CD4-positive, alpha-beta T cell treated with Interleukin-4 for 1 hour (primary cell): ENCODE measurements at places on chromosomes 12 and 14.
A peak's percentile ranks its signal among the peaks of the same experiment; 100 is the strongest.

- no peak for DNase-seq
Measured at GRCh38 chr12:132921685-132922084, 34.3 kb upstream of the CHFR start.

DNA sequence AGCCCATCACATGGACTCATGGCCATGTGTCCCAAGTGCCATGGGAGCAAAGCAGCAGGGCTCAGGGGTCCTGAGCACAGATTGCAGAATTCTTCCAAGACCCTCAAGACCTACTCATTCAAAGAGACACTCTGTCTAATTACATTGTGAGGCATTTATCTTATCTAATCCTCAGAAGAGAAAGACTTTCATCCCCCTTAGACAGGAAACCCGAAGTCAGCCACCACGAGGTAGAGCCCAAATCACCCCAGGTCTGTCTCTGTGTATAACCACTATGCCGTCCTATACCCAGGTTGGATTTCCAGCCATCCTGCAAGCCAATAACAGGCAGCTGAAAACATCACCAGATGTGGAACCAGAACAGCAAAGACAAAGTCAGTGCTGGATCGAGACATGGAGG lies 8.9 kb upstream of the BCL11B start:
- DNase-seq = no peak

- no peak for DNase-seq
Measured at GRCh38 chr14:95061317-95062093, 95.8 kb downstream of the DICER1 start.

- peak; percentile 34 for DNase-seq
Measured at GRCh38 chr12:26298785-26299621, 103.6 kb downstream of the SSPN start.

GRCh38 chr14:81313200-81313599 lies 86.9 kb downstream of the STON2 start:
- no peak for DNase-seq

DNA sequence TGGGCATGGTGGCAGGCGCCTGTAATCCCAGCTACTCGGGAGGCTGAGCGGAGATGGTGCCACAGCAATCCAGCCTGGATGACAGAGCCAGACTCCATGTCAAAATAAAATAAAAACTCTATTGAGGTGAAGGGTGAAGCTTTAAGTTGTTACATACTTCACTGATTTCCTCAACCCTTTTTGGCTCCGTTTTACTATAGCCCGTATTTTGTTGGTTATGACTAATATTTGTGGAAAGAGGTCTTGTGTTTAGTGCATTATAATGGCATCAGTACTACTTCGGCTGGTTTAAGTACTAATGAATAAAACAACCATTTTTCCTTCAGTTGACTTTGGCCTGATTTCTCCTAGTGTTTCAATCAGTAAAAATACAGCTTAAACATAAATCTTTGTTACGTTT lies 27.0 kb upstream of the SLC2A14 start:
- no peak for DNase-seq

- DNase-seq = no peak
Measured at GRCh38 chr12:70619471-70620152, 17.6 kb downstream of the PTPRB start.

DNA sequence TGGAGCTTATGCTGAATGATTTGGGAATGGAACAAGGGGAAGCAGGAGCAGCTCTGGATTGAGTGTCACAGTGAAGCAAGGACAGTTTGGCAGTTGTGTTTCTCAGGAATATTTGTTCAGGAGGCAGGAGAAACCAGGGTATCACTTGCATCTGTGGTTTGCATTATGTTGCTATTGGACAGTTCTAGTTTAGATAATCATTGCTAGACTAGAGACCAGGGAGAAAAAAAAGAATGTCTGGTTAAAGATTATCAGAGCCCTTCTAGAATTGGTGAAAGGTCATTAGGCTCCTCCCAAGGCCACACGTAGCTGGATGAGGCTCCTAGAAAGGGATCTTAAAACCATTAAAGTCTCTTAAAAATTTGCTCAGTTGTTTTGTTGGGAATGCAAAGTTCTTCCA lies 17.0 kb upstream of the SRSF5 start:
- no peak for DNase-seq

DNA sequence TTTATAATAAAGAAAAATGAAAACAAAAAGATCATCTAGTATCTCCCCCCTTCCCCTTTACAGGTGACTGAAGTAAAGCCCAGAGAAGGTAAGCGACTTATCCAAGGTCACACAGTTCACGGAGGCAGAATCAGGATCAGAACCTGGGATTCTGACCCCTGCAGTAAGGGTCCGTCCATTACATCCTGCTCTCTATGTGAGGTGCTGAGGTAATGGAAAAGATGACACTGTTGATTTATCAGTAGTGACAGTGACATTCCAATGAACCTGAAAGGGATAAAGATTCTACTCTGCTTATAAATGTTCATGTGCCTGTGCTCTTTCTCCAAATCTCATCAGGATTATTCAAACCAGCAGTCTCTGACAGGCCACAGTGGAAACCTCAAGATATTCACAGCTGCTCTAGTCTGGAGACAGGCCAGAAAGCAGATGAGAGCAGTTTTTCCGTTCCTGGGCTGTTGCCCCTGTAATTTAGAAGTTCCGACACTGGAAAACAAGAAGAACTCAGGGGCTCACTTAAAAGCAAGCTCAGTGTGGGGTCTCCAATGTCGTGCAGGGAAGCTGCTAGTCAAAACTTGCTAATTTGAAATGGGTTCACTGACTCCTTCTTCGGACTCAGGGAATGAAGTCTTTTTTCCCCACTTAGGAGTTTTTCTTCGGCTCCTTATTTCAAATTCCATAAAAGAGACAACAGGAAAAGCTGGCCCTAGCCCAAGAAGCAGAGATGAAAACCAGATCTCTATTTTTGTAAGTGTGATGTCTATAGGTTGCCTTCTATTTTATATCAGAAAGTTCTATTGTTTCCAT lies 131.8 kb upstream of the EEA1 start:
- no peak for DNase-seq

DNA sequence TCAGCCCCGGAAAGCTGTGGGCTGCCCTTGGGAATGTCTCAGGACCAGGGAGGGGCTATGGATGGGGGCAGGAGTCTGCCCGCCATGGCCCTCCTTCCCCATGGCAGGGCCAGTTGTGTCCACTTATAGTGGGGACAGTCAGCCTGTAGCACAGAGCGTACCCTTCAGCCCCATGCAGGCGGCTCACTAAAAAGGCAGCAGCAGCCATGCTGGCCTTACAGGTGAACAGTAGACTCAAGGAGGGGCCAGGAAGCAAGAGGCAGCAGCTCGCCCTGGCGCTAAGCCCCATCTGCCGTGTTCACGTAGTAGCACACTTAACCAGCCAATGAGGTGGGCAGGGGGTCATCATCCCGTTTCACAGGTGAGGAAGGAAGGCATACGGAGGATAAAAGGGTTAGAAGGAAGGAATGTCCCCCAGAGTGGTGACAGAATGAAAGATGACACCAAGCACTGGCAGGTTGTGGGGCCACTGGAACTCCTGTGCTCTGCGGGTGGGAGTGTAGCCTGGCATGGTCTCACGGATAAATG lies 52.7 kb downstream of the FAM222A start:
- no peak for DNase-seq

DNA sequence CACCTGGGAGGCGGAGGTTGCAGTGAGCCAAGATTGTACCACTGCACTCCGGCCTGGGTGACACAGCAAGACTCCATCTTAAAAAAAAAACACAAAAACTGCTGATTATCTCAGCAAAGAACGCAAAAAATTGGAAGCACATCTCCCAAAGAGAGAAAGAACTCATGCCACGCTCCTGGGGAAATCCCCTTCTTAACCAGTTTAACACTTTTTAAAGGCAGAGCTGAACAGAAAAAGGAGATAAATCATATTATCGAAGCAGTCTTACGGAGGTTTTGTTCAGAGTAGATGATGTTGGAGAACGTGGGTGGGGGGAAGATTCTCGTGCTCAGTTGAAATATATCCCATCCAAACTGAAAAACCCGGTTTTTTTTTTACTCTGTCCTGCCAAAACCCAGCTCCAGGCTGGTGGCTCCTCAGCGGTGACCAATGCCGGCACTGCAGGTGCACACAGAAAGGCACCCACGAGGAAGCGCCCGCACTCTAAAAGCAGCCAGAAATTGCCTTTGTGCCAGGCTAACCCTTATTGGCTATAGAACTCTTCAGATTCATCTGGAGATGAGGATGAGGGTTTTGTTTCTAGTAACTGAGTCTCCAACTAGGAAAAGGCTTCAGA lies 100.2 kb upstream of the PARP11 start:
- no peak for DNase-seq

DNA sequence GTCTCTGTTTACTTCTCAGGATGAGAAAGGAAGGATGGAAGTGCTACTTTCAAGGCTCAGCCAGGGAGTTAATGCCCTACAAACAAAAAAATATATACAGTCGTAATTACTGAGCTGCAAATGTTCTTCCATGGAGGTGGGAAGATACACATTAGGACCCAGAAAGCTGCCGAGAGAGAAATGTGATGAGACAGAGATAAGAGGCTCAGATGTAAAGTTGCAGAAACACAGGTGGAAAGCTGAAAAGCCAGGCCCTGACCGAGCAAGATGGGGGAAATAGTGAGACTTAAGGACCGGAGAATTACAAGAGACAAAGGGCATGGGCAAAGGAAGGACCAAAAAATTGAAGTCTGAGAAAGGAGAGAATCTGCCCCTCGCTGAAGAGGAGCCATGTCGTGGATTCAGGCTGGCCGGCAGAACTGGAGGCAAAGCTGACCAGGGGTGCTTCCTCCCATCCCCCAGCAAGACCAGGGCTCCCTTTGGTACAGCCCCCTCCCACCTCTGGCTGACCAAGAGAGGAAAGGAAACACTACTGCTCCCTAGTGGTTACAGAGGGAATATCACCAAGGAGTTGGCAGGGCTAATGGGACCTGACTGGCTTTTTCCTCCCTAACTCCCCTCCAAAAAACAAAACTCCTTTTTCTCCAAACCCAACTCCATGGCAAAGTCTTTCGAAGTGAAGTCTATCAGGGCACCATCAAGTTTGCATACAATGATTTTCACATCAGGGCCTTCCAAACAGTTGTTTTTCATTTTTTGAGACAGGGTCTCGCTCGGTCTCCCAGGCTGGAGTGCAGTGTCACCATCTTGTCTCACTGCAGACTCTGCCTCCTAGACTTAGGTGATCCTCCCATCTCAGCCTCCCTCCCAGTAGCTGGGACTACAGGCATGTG lies 12.1 kb downstream of the ZFHX2 start:
- peak; percentile 57 for DNase-seq

- no peak for DNase-seq
Measured at GRCh38 chr12:90290980-90291975, 582.6 kb upstream of the ATP2B1 start.

GRCh38 chr12:79850610-79851299 lies 84.1 kb downstream of the PPP1R12A start:
- no peak for DNase-seq
